ENCODE measurements at places on chromosomes 12 and 14.

DNA sequence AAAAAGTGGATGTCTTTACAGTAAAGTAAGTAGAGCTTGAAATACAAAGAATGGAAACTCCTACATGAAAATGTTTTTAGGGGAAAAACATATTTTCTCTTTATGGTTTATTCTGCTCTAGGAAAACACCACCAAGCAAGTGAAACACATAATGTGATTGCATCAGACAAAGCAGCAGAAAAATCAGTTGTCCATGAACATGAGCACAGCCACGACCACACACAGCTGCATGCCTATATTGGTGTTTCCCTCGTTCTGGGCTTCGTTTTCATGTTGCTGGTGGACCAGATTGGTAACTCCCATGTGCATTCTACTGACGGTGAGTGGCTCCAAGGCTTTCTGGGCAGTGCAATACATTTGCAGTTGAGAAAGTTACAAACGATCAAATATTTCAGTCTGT lies 42.6 kb upstream of the PLEKHD1 start:
- DNase-seq, result no peak

- DNase-seq, result no peak
These were observed 345.5 kb upstream of the MGAT4C start for GRCh38 chr12:86601550-86602308.

GRCh38 chr14:54105898-54106297 lies 149.3 kb upstream of the BMP4 start:
- no peak for DNase-seq

- DNase-seq, result no peak
These were observed 112.2 kb downstream of the GPR135 start for GRCh38 chr14:59352961-59353360.

- no peak for DNase-seq
These were observed 380 bp downstream of the ANKRD13A start for GRCh38 chr12:109999649-109999971.

- DNase-seq, result no peak
These were observed 14.9 kb downstream of the HOXC4 start for GRCh38 chr12:54068418-54069070.

DNA sequence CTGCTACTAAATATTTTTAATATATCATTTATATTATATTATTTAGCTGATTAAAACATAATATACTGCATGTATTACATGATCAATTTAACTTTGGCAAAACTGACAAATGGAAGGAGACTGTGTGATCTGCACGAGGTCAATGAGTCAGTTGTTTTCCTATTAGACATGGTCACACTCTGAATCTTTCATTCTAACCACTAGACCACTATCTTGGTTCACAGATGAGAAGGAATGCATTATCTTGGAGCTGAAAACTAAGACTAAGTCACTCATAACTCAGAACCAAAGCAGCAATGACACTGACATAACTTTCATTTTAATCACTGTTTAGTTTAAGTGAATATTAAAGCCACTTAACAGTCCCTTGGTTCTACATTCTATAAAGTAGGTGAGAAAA lies 37.4 kb downstream of the GNPTAB start:
- DNase-seq, result peak; percentile 70

DNA sequence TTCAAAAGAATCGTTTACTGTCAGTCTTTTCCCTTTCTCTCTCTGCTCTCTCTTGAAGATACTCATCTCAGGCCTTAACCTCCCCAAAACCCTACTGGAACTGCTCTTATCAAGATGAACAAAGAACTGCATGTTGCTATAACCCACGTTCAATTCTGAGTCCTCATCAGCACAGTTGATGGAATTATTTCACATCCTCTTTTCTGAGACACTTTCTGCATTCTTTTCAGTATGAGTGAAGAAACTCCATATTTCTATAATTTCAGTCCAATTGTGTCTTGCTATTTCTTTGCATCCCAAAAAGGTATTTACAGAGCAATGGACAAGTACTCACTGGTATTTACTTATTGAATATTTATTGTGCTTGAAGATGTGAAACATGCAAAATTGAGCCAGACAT lies 160.1 kb upstream of the CPNE8 start:
- DNase-seq, result no peak

GRCh38 chr12:107233551-107233950 lies 140.2 kb upstream of the CRY1 start:
- no peak for DNase-seq

DNA sequence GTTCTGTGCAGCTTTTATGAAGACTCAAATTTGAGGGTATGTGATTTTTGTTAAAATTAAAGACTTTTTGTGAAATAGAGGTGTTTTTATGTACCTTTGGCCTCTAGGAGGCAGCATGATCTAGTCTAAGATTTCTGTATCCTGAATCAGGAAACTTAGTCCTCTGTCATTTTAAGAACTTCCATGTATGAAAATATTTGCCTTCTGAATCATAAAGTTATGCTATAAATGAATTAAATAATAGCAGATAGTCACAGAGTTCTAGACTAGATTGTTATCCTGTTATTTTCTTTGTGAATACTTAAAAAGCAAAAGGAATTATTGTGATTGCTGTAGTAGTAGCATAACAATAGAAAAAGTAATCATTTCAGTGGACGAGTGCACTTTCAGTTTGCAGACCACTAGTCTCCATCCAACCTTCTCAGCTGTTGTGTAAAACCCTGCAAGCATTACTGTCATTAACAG lies 56.3 kb downstream of the FGD4 start:
- peak; percentile 84 for DNase-seq

DNA sequence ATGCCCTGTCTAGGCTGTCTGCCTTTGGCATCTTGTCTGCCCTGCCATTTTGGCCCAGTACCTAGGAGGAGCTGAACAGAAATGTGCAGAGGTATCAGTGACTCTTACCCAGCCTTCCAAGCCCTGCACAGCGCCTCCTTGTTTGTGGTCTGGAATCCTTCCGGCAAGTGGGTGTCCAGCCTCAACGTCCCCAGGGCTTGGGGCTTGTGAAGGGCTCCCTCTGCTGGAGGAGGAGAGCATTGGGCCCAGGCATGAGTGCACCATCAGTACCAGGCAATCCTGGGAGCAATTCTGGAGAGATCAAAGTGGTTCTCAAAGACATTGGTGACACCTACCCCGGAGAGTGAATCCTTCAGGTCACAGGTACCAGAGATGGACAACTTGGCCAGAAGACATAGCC lies 2.4 kb upstream of the TCL1B start:
- DNase-seq, result peak; percentile 15

GRCh38 chr12:54993181-54993835 lies 8.7 kb upstream of the TESPA1 start:
- peak; percentile 67 for DNase-seq

DNA sequence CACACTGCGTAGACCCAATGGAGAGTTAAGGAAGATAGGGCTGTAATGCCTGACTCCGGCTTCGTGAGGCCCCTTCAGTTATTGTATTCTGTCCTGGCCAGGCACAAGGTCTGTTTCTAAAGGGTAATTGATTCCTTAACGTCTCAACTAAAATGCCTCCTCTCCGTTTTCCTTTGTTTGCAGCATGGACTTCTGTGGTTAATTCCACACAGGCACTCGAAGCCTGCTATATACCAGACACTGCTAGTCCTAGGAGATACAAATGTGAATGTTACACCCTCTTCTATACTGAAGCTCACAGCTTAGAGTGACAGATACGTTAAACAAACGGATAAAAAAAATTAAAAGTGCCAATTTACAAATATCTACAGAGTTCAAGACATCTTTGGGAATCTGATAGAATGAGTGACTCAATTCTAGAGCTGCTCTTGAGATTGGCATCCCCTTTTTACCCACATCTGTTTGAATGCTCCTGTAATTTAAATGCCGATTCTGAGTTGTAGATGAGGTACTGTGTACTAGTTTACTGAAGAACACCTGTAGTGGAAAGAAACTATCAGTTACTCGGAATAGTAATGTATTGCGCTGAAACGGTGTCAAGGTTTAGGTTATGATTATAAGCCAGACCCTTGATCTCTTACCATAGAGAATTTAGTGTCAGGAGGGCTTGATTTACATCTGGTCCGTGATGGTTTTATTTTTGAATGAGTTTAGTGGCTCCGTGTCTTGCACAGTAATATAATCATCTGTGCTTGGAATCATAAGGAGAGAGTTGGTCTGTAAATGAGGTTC lies 784 bp downstream of the PSMA6 start:
- DNase-seq, result peak; percentile 11

DNA sequence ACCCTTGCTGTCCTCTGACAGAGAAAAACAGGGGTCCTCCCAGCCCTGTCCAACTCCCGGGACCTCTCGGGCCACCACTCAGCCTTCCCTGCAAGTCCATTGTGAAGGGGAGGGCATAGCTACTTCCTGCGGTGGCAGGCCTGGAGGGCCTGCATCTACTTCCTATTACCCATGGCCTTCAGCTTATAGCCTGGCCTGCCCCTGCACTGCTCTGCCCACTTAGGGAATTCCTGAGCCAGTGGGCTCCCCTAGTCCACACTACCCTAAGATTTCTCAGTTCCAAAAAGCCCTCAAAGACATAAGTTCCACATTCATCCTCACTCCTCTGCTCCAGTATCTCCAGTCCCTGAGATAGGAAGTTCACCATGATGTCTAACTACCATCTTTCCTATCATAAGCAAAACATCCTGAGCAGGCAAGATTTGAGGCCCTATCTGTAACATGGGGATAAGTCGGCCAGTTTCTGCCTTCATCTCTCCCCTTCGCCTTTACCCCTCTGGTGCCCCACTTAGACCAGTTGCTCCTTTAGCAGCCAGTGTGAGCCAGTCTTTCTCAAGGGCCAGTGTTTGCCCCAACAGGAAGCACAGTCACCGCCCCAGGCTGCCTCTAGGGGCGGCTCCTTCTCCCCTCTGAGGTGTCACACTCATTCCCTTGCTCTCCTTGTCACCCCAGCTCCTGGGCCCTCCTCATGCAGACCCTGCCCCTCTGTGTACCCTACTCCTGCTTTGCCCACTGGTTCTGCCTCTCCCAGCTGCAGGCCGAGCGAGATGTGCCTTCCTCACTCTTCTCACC lies 10.9 kb downstream of the HDAC7 start:
- peak; percentile 37 for DNase-seq

GRCh38 chr14:75915045-75915444 lies 66.8 kb downstream of the TGFB3 start:
- DNase-seq, result no peak

DNA sequence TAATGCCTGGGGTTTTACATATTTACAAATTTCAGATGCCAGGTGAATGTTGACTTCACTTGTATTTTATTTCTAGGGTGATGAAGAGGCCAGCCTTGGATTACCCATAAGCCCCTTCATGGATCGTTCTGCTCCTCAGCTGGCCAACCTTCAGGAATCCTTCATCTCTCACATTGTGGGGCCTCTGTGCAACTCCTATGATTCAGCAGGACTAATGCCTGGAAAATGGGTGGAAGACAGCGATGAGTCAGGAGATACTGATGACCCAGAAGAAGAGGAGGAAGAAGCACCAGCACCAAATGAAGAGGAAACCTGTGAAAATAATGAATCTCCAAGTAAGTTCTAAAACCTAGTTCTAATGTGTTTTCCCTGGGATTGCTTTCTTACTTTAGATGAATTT lies 41.3 kb upstream of the SLCO1C1 start:
- DNase-seq, result peak; percentile 34

GRCh38 chr14:39175445-39176262 lies 600 bp downstream of the PNN start:
- DNase-seq, result peak; percentile 26

- no peak for DNase-seq
These were observed 14.3 kb upstream of the DBX2 start for GRCh38 chr12:45065125-45065626.

- no peak for DNase-seq
These were observed 49.4 kb upstream of the RERG start for GRCh38 chr12:15270591-15270990.

DNA sequence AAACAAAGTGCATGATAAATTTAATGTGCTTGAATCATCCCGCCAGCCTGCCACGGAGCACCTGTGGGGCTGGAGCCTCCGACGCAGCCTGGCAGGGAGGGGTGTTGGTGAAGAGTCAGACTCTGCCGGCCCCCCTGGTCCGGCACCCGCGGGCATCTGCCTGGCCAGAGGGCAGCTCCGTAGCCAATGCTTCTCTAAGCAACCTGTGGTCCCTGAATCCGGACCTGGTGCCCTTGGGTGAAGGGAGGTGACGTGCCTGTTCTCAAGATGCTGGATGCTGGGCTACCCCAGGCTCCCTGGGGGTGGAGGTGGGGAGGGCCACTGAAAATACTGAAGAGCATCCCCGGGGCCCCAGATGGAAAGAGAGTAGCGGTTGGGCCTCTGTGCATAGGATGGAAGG lies 158.6 kb upstream of the C14orf180 start:
- DNase-seq, result no peak

DNA sequence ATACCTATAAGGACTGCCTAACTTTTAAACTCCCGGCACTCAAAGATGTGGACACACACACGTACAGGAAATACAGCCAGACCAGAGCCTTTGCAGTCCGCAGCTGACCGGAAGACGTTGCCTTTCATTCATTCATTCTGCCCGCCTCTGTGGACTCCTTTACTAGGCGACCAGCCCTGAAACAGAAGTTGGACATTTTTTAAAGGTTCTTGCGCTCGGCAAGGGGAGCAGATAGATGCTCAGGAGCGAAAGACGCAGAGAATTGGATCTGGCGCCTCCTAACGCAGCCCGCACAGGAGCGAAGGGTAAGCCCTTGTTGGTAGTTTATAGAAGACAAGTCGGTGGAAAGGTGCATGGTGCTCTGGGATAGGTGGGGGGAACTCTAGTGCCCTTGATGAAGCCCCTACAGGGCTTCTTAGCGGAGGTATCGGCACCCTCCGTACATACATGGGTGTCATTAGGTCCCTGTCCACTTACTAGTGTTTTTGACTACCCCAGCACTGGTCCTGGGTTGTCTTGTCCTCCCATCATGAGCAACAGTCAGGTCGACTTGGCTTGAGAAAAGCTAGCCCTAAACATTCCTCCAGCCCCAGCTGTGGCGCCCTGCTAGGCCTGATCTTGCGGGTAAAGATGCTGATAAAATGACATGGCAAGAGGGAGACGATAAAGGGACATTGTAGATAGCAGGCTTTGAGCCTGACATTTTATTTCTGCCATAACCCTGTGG lies at the start of gene KDM2B:
TSS of gene KDM2B (minus strand) at position 65 of the 727 bp plus-strand sequence. CDS start 112 bp downstream, outside the sequence.
- peak; percentile 61 for DNase-seq

DNA sequence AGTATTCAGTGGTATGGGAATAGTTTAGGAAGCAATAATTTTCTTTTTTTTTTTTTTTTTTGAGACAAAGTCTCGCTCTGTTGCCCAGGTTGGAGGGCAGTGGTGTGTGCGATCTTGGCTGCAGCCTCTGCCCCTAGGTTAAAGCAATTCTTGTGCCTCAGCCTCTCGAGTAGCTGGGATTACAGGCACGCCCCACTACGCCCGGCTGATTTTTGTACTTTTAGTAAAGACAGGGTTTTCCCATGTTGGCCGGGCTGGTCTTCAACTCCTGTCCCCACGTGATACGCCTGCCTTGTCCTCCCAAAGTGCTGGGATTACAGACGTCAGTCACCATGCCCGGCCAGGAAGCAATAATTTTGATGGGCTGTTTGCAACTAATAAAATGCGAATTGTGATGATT lies 62.1 kb downstream of the ATG14 start:
- DNase-seq, result no peak

GRCh38 chr14:58697266-58697929 lies 59.6 kb downstream of the DACT1 start:
- DNase-seq, result no peak

GRCh38 chr14:103089386-103090335 lies 4.9 kb upstream of the EXOC3L4 start:
- no peak for DNase-seq

- DNase-seq, result peak; percentile 90
These were observed 554 bp upstream of the TSPAN31 start for GRCh38 chr12:57744194-57744776.

GRCh38 chr12:50211392-50212070 lies 44.4 kb upstream of the CERS5 start:
- DNase-seq, result peak; percentile 44

GRCh38 chr14:71725922-71726579 lies 206.2 kb upstream of the RGS6 start:
- DNase-seq, result peak; percentile 89
